ENCODE measurements at places on chromosomes 16 and 17.

DNA sequence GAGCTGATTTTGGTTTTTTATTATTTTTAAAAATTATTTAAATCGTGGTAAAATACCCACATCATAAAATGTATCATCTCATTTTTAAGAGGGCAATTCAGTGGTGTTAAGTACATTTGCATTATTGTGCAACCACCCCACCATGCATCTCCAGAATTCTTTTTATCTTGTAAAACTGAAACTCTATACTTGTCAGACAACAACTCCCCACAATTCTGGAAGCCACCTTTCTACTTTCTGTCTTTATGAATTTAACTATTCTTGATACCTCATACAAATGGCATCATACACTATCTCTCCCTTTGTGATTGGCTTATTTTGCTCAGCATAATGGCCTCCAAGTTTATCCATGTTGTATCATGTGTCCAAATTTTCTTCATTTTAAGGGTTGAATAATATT is 97.9 kb downstream of the HS3ST3B1 start:
- no peak for DNase-seq

DNA sequence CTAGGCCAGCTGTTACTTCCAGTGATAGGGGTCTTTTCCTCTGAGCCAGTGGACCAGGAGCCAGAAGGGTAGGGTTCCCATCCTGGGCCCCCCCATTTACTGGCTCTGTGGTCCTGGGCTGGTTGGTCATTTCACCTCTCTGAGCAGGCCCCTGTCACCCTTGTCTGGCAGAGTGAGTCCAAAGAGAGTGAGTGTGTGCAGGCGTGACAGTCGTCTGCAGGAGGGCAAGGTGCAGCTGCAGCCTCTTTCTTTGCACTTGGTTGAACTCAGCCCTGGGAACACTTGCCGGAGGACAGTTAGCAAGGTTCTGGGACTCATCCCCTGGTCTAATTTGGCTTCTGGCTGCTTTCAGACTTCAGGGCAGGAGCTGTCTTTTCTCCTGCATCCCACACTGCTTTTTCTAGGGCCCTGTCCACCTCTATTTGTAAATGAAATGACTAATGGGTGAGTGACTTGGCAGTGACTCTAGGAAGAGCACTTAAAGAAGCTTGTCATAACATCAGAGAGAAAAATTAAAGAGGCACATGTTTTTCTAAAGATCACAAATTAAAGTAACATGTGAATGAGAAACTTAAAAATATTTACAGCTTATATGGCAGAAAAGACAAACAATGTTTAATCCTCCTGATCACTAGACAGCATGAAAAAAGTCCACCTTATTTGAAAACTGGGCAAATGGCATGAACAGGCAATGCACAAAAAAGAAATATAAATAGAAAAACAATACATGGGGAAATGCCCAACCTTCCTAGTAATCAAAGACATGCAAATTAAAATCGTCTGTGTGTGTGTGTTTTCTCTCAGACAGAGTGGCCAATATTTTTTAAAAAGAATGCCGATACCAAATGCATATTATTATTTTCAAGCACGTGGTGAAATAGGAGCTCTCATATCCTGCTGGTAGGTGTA is 137.5 kb downstream of the NTN1 start:
- DNase-seq, result no peak

DNA sequence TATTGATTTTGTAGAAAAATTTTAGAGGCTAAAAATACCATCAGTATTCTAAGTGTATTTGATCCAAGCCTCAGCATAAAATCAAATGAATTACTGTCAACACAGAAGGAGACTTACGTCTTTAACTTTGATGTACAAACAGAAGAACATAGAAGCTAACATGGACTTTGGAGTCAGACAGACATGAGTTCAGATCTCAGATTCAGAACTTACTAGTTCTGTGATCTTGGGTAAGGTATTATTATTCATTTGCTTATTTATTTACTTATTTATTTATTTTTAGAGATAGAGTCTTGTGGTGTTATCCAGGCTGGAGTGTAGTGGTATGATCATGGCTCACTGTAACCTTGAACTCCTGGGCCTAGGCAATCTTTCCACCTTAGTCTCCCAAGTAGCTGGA is 4.0 kb upstream of the SLFN12L start:
- DNase-seq, result no peak

- DNase-seq, result no peak
Observed at GRCh38 chr16:1374418-1375297, 22.9 kb downstream of the GNPTG start.

DNA sequence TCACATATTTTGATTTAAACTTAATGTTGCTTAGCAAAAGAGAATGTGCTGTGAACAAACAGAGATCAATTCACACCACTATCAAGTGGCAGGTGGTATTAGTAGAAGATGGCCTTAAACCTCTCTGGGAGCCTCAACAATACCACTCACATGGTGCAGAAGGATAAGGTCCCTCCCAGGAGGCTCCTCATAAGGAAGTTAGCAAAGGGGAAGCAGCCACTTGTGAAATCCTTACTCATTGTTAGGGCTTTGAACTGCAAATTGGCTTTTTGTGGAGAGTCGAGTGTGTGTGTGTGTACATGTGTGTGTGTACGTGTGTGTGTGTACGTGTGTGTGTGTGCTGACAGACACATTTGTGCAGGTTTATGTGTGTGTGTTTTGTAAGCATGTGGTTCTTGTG is 48.9 kb upstream of the ASIC2 start:
- no peak for DNase-seq

DNA sequence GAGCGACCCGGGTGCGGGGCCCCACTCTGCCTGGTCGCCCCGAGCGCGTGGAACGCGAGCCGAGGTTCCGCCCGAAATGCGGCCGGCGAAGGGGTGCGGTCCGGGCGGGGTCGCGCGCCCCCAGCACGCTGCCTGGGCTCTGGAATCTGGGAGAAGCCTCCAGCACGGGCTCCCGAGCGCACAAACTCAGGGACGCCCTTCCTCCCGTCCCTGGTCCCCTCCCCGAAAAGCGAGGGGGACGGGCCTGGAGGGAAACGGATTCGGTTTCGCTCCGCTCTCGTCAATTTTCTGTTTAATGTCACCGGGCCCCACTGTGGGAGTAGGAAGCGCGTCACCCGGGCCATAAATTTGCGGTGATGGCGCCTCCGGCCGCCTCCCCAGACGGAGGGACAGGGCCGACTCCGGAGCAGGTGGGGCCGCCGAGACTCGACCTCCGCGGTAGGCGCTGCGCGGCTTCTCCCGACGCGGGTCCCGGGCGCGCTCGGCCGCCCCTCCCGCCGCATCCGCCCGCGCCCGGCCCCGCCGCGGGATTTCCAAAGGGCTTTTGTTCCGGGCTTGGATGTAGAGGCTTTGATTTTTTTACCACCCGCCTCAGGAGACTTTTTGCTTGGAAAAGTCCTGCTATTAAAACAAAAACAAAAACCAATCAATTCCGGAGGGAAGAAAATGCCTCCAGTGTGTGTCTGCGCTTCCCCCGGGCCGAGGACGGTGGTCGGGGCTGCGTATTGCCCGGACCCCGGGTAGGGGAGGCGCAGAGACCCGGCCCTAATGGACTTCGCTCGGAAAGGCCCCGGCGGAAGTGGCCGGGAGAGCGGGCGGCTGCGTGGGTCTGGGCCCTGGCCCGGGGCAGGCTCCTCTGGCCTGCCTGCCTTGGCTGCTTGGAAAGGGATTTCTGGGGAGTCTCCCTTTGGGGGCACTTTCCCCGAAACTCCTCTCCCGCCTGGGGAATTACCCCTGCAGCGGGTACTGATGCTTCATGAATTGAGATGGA is 7.9 kb upstream of the BAHCC1 start:
- DNase-seq, result peak; percentile 34

DNA sequence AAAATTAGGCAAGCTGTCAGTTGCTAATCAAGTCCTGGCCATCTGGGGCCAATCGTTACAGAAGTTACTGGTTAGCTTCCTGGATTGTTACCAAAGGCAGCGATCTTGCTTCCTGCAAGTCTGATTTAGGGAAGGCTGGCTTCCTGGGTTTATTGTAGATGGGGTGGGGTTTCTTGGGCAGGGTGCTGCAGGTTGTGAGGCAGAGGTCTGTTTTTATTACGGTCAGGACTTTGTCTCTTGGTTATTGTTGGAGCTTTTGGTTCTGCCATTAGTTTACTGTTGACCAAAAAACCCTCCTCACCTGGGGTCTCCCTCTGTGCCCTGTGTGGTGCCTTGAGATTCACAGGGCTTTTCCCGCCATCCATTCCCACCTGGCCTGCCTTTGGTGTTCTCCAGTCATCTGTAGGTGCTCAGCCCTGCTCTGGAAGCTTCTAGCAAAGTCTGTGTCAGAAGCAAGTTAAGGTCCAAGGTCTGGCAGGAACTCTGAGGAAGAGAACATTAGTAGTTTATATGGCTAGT is 36.9 kb downstream of the SLC47A1 start:
- no peak for DNase-seq

- DNase-seq, result peak; percentile 81
Observed at GRCh38 chr17:81868674-81869220, 2.4 kb downstream of the ARHGDIA start.

DNA sequence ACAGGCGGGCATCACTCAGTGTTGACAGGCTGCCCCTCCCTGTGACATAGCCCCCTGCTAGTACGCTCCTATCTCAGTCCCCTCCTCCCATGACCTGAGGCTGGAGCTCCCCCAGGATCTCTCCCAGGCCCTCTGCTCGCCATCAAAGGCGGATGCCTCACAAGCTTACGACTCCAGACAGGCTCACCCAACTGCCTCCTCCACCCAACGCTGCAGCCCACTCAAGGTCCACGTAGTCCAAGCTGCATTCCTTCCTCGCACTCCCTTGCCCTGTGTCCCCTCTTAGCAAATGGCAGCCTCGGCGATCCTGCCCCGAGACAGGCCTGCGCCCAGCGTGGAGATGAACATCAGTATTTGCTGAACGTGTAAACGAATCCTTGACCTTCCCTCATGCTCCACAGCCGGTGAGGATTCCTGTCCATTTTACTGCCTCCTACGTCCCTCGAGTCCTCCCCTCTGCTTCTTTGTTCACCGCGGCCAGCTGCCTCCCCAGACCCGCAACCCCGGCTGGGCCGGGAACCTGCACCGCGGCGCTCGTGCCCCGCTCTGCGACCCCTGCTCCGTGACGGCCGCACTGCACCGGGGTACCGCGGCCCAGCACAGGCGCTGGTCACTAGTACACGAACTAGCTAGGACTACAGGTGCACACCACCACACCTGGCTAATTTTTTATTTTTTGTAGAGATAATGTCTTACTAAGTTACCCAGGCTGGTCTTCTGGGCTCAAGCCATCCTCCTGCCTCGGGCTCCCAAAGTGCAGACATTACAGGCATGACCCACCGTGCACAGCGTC is 838 bp upstream of the TMEM97 start:
- DNase-seq, result no peak

DNA sequence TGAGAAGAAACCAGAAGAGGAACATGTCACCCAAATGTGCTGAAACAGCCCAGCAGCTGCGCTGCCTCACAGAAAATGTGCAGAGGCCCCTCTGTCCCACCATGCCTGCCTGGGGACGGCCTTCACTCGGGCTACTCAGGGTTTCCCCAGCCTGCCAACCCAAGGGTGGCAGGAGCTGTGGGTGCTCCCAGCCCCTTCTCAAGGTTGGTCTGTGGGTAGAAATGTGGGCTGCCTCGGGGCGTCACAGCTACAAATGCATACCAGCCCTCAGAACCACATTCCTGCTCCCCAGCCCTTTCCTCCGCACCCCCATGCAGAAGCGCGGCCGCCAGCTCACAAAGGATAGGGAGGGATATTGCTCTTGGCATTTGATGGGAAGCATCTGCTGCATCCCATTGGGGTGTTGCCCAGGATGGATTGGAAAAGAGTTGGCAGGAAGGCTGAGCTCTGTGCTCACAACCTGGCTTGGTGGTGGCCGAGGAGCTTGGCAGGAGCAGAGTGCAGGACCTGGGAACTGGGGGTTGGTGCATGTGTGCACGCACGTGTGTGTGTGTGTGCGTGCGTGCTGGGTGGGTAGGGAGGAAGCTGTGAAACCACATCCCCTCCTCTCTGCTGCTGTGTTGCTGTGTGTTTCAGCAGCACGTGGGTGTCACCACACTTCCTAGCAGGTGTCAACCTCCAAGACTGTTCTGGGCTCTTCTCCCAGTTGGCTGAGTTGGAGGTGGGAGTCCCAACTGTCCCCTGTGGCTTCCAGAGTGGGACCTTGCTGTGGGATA is 304.4 kb downstream of the SEC14L1 start:
- DNase-seq, result peak; percentile 57

GRCh38 chr16:28298511-28298878 is 6.2 kb downstream of the SBK1 start:
- DNase-seq, result no peak

DNA sequence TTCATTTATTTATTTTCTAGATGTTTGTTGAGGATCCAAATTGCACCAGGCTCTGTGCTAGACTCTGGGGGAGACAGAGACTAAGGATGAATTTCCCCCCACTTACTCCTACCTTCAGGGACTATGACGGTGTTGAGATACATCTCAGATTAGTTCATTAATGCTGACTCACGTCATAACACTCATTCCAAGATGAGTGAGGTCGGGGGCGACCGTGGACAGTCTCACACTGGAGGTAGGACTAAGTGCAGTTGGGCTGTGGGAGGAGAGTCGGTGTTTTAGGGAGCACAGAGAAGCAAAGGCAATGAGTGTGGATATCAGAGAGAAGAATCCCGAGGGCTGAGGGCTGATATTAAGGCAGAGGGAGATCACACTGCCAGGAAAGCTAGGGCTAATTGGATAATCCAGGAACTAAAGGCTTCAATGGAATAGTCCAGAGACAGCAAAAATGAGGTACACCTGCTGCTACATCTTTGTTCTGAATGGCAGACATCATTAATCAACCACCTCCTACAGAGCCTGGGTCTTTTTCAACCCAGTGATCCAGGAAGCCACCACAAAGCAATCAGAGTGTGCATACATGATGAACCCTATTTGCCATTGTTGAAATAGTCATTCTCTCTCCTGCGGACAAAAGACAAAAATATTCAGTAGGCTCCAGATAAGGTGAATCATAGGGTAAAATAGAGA is 38.6 kb upstream of the CACNG4 start:
- DNase-seq, result no peak
